ENCODE measurements at places on chromosomes 11 and 22.

DNA sequence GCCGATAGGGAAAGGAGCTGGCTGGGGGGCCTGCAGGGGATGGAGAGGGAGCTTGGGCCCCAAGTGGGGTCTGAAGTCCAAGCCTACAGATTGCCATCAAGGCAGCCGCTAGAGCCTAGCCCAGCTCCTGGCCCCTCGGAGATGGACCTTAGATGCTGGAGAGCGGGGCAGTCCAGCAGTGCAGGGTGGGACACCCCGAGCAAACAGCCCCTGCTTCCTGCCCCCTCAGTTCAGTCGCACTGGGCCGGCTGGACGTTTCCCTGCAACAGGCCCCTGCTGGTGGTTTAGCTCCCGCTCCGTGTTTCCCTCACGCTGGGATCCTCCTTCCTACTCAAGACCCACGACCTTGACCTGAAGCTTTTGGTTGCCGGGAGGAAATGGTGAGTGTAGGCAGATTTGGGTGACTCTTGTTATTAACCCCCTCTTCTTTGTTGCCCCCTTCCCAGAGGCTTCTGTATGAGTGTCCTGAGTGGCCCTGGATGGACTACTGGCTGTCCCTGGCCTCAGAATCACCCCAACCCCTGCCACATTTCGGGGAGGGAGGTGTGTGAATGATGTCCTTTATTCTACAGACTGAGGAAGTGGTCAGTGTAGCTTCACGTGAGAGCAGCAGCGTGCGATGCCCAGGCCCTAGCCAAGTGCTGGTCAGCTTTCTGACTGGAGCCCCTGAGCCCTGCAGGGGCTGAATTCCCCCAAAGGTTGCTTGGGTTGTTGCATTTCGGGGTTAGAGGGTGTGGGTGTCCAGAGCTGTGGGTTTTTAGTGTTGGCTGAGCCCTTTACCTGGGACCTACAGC lies 2.7 kb downstream of the ST3GAL4 start:
- no peak for DNase-seq

GRCh38 chr11:44681698-44682097 lies 45.1 kb upstream of the TSPAN18 start:
- no peak for DNase-seq

DNA sequence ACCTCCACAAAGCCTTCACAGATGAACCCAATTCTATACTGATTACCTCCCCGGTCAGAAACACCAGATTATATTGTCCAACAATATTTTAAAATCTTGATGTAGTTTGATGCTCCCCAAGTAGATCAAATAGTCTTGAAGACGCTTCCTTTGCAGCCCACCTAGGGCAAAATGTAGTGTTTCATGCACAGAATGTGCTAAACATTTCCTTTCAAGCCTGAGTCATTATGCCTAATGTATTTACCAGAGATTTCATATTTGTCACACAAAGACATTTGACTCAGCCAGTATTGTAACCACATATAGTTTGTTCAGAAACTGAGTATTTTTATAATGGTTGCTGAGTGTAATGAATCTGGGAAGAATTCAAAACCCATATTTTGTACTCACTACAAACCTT lies 1396.8 kb downstream of the LRRC4C start:
- DNase-seq: no peak

- no peak for DNase-seq
These were observed 27.9 kb upstream of the KRTAP5-7 start for GRCh38 chr11:71499125-71499524.

- DNase-seq: no peak
These were observed 15.3 kb upstream of the ELFN2 start for GRCh38 chr22:37442537-37442936.

- no peak for DNase-seq
These were observed 35.5 kb upstream of the CWF19L2 start for GRCh38 chr11:107493117-107493516.

- DNase-seq: no peak
These were observed 41.1 kb downstream of the AMOTL1 start for GRCh38 chr11:94809251-94809650.

Measured in right hindlimb (tissue), 1 donor.